ENCODE measurements at places on chromosomes 16 and 17.

GRCh38 chr16:31870809-31871208, 2.8 kb upstream of the ZNF267 start:
- DNase-seq, result no peak

DNA sequence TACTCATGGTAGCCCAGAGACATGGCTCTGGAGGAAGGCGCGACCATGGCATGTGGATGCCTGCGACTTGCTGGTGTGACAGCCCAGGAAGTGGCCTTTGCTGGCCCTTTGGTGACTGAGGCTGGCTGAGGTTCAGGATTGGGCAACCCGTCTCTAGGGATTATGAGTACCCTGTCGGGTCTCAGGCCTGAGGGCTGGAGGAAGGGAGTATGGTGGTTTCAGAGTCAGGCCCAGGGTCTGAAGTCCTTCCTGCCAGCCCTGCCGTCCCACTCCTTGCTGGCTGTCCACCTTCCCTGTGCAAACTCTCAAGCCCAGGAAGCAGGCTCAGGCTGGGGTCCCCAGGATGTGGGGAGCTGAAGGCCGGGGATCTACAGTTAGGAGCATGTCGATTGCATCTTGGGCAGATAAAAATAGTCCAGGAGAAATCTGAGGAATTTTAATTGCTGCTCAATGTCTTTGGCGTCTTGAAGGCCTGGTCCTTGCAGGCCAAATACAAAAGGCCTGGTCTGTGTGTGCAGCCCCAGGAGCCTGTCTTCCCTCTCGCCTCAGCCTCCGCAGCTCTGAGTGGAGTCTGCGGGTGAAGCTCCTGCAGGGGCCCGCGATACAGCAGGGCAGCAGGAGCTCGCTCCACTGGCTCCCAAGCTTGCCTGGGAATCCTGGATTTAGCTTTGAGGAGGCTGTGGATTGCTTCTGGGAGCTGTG, 52.5 kb downstream of the NKD1 start:
- no peak for DNase-seq

- no peak for DNase-seq
Observed at GRCh38 chr16:70630960-70631745, 15.2 kb upstream of the IL34 start.

GRCh38 chr17:4901648-4902344, 1.1 kb downstream of the CHRNE start:
- DNase-seq, result no peak

- no peak for DNase-seq
Observed at GRCh38 chr17:38428112-38428642, at the start of gene ARHGAP23. Gene ARHGAP23, plus strand, starts transcription at chr17:38428464. Its CDS starts 22 bp downstream, at chr17:38428486.

Data from NCI-H2107 (cell line).